Neural crest cell (in vitro differentiated cells): ENCODE measurements at places on chromosomes 7 and 10. TPM values are rescaled to one million over a fixed set of nuclear protein-coding genes. Genes with fewer than 3 reads are reported as not detected.

Gene TYW1B
- 2.7 and 3.4 TPM in 2 replicates for total RNA-seq

Gene CLEC2L
- 0.39 and 0.65 TPM in 2 replicates for total RNA-seq

Gene SLC16A12
- not detected in 2 replicates for total RNA-seq

GRCh38 chr7:45944058-45944457, 23.0 kb upstream of the IGFBP3 start:
- DNase-seq, result no peak

GRCh38 chr7:14073988-14074387, 84.5 kb upstream of the ETV1 start:
- no peak for DNase-seq

- no peak for DNase-seq
Observed at GRCh38 chr10:132706701-132707100, 79.2 kb downstream of the NKX6-2 start.

DNA sequence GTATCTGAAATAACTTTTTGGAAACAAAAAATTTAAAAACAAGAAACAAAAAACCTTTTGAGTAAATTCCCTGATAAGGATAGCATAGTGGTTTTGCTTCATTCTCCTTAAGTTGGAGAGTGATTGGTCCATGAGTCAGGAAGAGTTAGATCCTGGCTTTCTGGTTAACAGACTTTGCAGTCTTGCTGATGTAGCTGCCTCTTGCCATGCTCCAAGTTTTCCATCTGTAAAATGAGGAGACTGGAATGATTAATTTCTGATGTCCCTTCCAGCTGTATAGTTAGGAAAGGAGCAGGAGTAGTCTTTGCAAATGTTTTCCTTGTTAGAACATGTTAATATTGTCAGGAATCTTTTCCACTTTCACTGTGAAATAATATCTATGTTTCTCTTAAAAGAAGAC, 266.6 kb downstream of the DNAJB9 start:
- no peak for DNase-seq

- no peak for DNase-seq
Observed at GRCh38 chr7:134799377-134799776, 19.9 kb downstream of the CALD1 start.

DNA sequence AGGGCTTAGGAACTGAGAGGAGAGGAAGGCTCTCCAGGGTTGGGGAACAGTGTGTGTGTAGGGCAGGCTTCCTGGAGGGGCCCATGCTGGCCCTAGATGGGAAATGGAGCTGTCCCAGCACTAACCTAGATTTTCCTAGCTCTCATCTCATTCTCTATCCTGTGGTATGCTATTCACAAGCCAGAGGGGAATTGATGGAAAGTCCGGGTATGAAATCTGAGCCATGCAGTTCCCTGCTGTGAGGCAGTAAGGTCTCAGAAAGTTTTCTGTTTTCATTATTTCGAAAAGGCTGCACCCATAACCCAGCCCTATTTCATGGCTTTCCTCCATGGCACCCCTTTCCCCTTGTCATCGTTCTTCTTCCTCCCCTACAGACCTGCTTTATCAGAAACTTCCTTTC, 220.3 kb downstream of the RPS24 start:
- no peak for DNase-seq
